Activated T-helper 1 cell treated with Interleukin-2 at 50 U/mL for 16 hours (primary cell): ENCODE measurements at places on chromosomes 3 and 15.

GRCh38 chr15:56568466-56569167 is 103.7 kb upstream of the MNS1 start:
- no peak for DNase-seq

GRCh38 chr3:37779289-37780152 is 82.2 kb upstream of the CTDSPL start:
- no peak for DNase-seq

DNA sequence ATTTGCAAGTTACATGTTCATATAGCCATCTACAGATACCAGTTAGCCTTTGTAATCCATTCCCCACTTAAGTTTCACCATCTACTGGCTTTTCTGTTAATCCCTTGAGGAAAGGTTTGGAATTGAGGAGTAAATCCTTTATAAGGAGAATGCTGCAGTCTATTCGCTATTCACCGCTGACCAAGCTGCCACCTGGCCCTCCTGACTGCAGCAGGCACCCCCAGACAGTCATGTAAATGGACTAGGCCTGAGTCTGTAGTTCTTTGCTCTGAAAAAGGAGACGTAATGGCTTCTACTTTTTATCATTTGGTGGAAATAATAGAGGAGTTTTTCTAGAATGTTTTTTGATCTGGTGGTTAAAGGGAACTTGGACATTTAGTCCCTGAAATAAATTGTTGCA is 3.2 kb downstream of the HIGD2B start:
- no peak for DNase-seq

DNA sequence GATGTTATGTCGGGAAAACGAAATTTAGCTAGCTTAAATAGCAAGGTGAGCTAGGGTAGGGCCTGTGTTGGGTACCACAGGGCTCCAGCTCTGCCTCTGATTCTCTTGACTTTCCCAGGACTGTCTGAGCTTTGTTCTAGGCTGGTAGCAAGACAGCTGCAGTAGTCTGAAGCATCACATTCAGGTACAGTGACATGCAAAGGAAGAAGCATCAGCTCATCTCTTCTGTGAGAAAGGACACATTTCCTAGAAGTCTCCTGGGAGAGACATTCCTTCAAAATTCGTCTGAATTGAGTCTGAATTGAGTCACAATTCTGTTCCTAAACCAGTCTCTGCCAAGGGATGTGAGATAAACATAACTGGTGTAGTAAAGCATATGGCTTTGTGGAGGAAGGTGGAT is 8.5 kb upstream of the UBXN7 start:
- DNase-seq, result no peak

- no peak for DNase-seq
Observed at GRCh38 chr3:184030536-184030935, 1.0 kb upstream of the HTR3D start.

- no peak for DNase-seq
Observed at GRCh38 chr3:189981668-189982067, 139.0 kb downstream of the P3H2 start.

DNA sequence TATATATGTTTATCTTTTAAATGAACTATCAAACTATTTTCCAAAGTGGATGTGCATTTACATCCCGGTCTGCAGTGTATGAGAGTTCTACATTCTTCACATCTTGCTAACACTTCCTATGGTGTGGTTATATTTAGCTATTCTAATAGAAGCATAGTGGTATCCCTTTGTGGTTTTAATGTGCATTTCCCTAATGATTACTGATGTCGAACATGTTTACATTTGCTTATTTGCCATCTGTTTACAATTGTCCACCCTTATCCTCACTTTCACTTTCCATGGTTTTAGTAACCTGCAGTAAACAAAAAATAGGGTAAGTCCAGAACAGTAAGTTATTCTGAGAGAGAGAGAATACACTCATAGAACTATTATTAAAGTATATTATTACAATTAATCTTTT is 360.5 kb upstream of the NAALADL2 start:
- no peak for DNase-seq

GRCh38 chr15:69540622-69541021 is 88.0 kb downstream of the RPLP1 start:
- no peak for DNase-seq

GRCh38 chr3:185846037-185846436 is 21.2 kb upstream of the IGF2BP2 start:
- DNase-seq, result no peak

- DNase-seq, result no peak
Observed at GRCh38 chr3:180351601-180352000, 250.4 kb upstream of the TTC14 start.

GRCh38 chr3:141045849-141046248 is 5.3 kb upstream of the SPSB4 start:
- DNase-seq, result no peak

- DNase-seq, result no peak
Observed at GRCh38 chr3:115683305-115683704, 60.0 kb downstream of the GAP43 start.

DNA sequence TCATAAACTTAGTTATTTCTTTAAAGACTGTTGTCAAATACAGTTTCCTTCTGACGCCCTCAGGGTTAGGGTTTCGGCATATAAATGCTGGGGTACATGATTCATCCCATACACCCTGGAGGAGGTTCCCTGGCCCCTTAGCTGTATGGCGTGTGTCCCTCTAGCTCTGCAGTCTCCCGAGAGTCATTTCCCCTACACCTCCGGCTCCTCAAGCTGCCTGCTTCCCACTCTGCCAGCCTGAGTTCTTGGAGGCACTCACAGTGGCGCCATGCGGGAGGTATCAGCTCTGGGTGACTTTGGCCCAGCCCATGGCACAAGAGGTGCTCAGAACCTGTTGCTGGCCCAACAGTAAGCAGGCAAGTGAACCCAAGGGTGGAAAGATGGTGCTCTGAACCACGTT is 70.2 kb upstream of the TRPM1 start:
- no peak for DNase-seq

GRCh38 chr3:184300378-184300720 is 1.3 kb downstream of the PSMD2 start:
- DNase-seq, result no peak

DNA sequence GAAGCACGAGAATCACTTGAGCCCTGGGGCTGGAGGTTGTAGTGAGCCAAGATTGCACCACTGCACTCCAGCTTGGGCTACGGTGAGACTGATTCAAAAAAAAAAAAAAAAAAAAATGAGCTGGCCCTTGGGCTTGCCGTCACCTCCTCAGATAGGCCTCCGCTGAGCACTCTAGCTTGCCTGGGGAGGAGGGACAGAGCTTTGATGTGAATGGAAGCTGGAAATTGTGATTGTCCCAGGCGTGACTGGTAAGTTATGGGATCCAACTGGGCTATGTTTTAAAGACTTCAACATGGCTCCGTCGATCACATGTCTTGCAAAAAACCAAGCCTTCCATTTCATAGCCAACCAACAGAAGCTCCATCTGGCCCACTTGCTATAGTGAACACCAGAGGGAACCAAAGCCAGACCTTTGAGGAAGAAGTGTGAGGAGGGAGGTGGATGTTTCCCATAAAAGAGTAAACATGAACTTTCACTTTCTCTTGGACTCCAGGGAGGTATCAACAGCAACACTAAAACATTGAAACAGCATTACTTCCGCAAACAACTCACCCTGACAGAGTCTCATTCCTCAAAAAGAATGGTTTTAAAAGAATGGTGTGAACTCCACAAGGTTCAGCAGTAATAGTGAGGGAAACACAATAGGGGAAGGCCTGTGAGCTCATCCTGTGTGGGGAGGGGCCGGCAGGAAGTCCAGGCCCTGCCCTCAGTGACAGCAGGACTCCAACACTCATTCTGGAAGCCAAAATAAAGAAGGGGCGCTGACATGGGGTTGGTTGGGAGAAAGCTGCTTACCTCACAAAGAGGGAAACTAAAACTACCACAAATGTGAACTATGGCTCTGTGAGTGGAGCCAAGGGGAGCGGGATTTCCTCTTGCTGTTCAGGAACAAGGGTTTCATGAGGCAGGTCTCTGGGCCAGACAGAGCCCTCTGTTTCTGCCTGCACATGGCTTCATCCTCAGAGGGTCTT is 59.2 kb upstream of the IL12A start:
- no peak for DNase-seq

- DNase-seq, result no peak
Observed at GRCh38 chr3:15539066-15539465, 17.6 kb upstream of the COLQ start.
